Activated naive CD8-positive, alpha-beta T cell treated with anti-CD3 and anti-CD28 coated beads, Interleukin-2, amount 10 ng/mL, durations not matched to agents 7 days and 5 days (primary cell): ENCODE measurements at places on chromosomes 13 and 19.

DNA sequence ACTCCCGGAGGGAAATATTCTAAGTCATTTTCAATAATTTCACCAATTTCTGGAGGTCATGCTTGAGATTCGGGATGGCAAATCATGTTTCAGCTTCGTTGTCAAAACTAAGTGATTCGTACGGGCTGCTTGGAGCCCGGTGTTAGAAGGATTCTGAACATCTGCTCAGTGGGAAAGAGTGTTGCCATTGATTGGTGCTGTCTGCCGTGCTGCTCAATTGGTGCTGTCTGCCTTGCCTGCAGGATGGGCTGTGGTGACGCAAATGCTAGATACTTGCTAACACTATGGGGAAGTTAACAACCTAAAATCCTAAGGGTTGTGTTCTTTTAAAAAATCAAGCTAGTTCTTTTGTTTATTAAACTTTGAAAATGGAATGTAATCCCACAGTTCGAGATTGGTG, 17.3 kb upstream of the CACNG8 start:
- no peaks in the 10 kb centered on the region for H3K4me1 ChIP-seq
- peaks cover 33% of the 10 kb centered on the region for H3K27me3 ChIP-seq
- no peaks in the 10 kb centered on the region for H3K36me3 ChIP-seq
- DNase-seq: no peak
- H3K4me3 ChIP-seq: no peak overlapping the region

GRCh38 chr13:100822871-100823443, 148.4 kb upstream of the TMTC4 start:
- no peaks in the 10 kb centered on the region for H3K36me3 ChIP-seq
- no peak overlapping the region for H3K4me3 ChIP-seq
- H3K27me3 ChIP-seq: peaks cover 4% of the 10 kb centered on the region
- DNase-seq: no peak
- H3K27ac ChIP-seq: no peak overlapping the region
- H3K4me1 ChIP-seq: no peaks in the 10 kb centered on the region

DNA sequence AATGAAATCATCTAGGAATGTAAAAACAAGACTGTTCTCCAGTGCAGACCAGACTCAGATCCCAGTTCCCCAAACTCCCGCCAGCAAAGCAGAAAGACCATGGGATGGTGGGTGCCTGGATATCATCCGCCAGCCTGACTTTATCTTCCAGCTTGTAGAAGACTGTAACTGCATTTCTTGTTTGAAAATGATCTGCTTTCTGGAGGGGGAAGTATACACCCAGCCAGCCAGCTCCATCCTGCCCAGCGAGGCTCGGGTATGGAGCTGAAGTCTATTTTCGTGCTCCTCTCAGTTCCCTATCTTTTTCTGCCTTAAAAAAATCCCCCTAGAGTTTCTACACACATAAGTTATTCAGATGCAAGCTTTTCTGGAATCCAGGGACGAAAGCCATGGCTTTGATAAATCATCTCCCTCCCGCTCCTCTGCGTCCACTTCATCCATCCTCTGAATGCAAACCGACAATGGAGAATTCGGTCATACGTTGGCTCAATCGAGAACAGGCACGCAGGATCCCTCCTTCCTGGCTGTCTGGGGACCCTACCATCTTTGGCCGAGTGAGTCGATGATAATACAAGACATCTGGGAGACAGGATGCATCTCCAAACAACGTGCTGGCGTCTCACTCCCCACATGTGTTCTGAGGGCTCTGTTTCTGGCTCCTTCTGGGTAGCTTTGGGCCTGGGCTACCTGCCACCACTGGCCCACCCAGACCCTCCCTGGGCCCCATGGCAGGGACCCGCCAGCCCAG, 31.2 kb downstream of the CEBPG start:
- no peak overlapping the region for H3K4me3 ChIP-seq
- H3K27ac ChIP-seq: no peak overlapping the region
- H3K4me1 ChIP-seq: no peaks in the 10 kb centered on the region
- H3K27me3 ChIP-seq: no peaks in the 10 kb centered on the region

GRCh38 chr13:47120282-47120681, 223.4 kb upstream of the HTR2A start:
- peaks cover 17% of the 10 kb centered on the region for H3K27me3 ChIP-seq
- H3K27ac ChIP-seq: no peak overlapping the region
- H3K4me1 ChIP-seq: no peaks in the 10 kb centered on the region
- no peak for DNase-seq

- no peak for DNase-seq
- H3K4me1 ChIP-seq: no peaks in the 10 kb centered on the region
- no peak overlapping the region for H3K4me3 ChIP-seq
These were observed 23.5 kb downstream of the DYRK1B start for GRCh38 chr19:39810424-39810823.
